ENCODE measurements at places on chromosomes 1 and 21.

GRCh38 chr1:179825798-179826460 lies 51.7 kb downstream of the TOR1AIP2 start:
- DNase-seq: no peak

- DNase-seq: no peak
Measured at GRCh38 chr1:179310721-179311120, 17.1 kb downstream of the SOAT1 start.

DNA sequence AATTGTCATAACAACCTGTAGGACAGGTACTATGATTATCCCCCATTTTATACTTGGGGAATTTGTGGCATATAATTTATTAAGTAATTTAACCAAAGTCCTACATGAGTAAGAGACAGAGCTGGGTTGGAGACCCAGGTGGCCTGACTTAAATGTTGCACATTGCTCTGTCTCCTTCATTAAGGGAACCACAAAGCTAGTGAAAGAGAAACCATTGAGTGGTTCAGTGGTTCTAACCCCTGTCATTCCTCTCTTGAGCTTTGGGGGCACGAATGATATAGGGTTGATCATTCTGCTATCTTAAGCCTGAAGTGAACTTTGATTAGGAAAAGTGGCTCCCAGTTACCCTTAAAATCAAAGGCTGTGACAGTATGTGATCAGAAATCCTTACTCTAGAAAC lies 5.3 kb upstream of the MAP3K7CL start:
- no peak for DNase-seq

- no peak for DNase-seq
Measured at GRCh38 chr1:172764378-172764777, 105.5 kb downstream of the FASLG start.
